Dermis microvascular lymphatic vessel endothelial cell (primary cell): ENCODE measurements at places on chromosomes 4 and X. TPM values are rescaled to one million over a fixed set of nuclear protein-coding genes. Genes with fewer than 3 reads are reported as not detected.

The STARD8 gene
- total RNA-seq: 20.0 and 44.5 TPM in 2 replicates

The DMRTC1 gene
- not detected in 2 replicates for total RNA-seq

The CDX4 gene
- not detected in 2 replicates for total RNA-seq

The SUV39H1 gene
- 3.9 and 4.9 TPM in 2 replicates for total RNA-seq

The HEPH gene
- 4.1 and 8.3 TPM in 2 replicates for total RNA-seq

The TMPRSS11A gene
- not detected in 2 replicates for total RNA-seq

The ADH1A gene
- total RNA-seq: not detected in 2 replicates

The GYPB gene
- not detected in 2 replicates for total RNA-seq

The ZCCHC4 gene
- total RNA-seq: 4.6 and 5.3 TPM in 2 replicates

The KIT gene
- total RNA-seq: 1.2 and 3.7 TPM in 2 replicates

The BTK gene
- under 0.01 TPM in 1 of 2 replicates, not detected in the other for total RNA-seq

The RTL5 gene
- 0.13 and 0.38 TPM in 2 replicates for total RNA-seq
